ENCODE measurements at places on chromosomes 4 and X.

- H3K27me3 ChIP-seq: peaks cover 5% of the 10 kb centered on the region
- no peak for DNase-seq
- H3K36me3 ChIP-seq: peaks cover 14% of the 10 kb centered on the region
- no peak overlapping the region for H3K4me3 ChIP-seq
- H3K27ac ChIP-seq: no peak overlapping the region
- peaks cover 9% of the 10 kb centered on the region for H3K4me1 ChIP-seq
Measured at GRCh38 chr4:153530284-153530999, 64.3 kb downstream of the TMEM131L start.

DNA sequence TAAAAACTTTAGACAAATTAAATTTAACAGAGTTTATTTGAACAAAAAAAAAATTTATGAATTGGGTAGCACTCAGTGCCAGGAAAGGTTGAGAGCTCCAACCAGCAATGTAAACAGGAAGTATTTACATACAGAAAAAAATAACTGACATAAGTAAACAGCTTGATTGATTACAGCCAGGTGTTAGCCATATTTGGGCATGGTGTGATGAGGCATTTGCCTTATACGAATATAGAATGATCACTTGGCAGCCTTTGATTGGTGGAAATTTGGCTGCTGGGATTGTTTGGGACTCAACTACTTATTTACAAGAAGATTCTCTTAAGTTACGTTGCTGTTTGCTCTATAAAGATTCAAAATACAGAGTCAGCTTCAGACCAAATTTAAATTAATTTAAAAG is 172.0 kb downstream of the ADAM29 start:
- H3K27me3 ChIP-seq: peaks cover 4% of the 10 kb centered on the region
- H3K4me3 ChIP-seq: no peak overlapping the region
- no peaks in the 10 kb centered on the region for H3K4me1 ChIP-seq
- no peaks in the 10 kb centered on the region for H3K36me3 ChIP-seq

GRCh38 chrX:45751156-45751555 is 550.5 kb upstream of the DIPK2B start:
- peaks cover 13% of the 10 kb centered on the region for H3K4me1 ChIP-seq
- H3K36me3 ChIP-seq: peaks cover 8% of the 10 kb centered on the region
- H3K27ac ChIP-seq: no peak overlapping the region
- DNase-seq: no peak

DNA sequence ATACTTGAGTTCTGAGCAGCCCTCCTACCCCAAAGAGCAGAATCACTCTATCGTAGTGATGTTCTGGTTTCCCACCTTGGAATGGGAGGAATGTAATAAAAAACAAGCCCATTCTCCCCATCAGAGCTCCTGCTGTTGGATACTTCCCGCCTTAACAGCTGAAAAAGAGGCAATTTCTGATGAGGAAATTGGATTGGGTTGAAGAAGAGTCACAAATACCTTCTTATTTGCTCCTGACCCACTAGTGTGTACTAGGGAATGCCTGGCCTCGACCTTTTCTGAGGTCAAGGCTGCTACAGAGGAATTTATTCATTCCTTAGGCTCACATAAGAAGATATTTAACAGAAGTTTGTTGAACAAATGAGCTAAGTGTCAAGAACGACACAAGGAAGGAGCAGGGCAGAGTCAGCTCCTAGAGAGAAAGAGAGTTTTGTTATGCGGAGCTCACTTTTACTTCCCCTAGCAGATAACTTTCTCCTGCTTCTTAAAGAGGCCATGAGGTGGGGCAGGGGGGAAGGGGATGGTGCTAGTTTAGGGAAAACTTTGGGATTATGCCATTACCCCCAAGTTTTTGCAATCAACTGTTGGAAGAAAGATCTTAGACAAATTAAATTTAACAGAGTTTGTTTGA is 273.8 kb upstream of the CLNK start:
- H3K4me1 ChIP-seq: peaks cover 29% of the 10 kb centered on the region
- no peak overlapping the region for H3K4me3 ChIP-seq
- no peak overlapping the region for H3K27ac ChIP-seq
- H3K36me3 ChIP-seq: no peaks in the 10 kb centered on the region
- H3K27me3 ChIP-seq: peaks cover 7% of the 10 kb centered on the region

GRCh38 chr4:17468619-17469221 is 43.2 kb downstream of the QDPR start:
- H3K36me3 ChIP-seq: peaks cover 3% of the 10 kb centered on the region
- H3K4me3 ChIP-seq: no peak overlapping the region
- peaks cover 18% of the 10 kb centered on the region for H3K4me1 ChIP-seq
- H3K27me3 ChIP-seq: peaks cover 7% of the 10 kb centered on the region
- peak overlapping the region; percentile 26 for H3K27ac ChIP-seq

- no peaks in the 10 kb centered on the region for H3K4me1 ChIP-seq
- H3K27me3 ChIP-seq: no peaks in the 10 kb centered on the region
Measured at GRCh38 chr4:64598066-64598465, 188.8 kb upstream of the TECRL start.

DNA sequence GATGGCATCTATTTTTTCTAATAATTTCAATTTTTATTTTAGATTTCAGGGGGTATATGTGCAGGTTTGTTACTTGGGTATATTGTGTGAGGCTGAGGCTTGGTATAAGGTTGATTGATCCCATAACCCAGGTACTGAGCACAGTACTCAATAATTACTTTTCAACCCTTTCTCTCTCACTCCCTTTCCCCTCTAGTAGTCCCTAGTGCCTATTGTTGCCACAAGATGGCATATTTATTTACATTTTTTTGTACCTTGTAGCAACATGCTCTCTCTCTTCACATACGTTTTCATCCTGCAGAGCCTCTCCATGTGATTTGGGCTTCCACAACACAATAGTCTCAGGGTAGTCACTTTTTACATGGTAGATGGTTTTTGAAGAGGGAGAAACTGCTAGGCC is 172.0 kb downstream of the ATOH1 start:
- H3K36me3 ChIP-seq: no peaks in the 10 kb centered on the region
- H3K27ac ChIP-seq: no peak overlapping the region
- no peaks in the 10 kb centered on the region for H3K4me1 ChIP-seq
- H3K27me3 ChIP-seq: peaks cover 3% of the 10 kb centered on the region
- no peak for DNase-seq

- peaks cover 22% of the 10 kb centered on the region for H3K4me1 ChIP-seq
- H3K4me3 ChIP-seq: peak within 1 kb of the TSS; percentile 87
- DNase-seq: peak; percentile 100
Measured at GRCh38 chrX:15737959-15738902, at the start of gene CA5B. Gene CA5B, plus strand, starts transcription at chrX:15738270. Its CDS starts 11,754 bp downstream, at chrX:15750024.

GRCh38 chr4:28443801-28444412 is 1583.3 kb downstream of the STIM2 start:
- no peak overlapping the region for H3K4me3 ChIP-seq
- no peak for DNase-seq
- no peaks in the 10 kb centered on the region for H3K4me1 ChIP-seq
- no peaks in the 10 kb centered on the region for H3K27me3 ChIP-seq
